ENCODE measurements at places on chromosomes 5 and 9.

DNA sequence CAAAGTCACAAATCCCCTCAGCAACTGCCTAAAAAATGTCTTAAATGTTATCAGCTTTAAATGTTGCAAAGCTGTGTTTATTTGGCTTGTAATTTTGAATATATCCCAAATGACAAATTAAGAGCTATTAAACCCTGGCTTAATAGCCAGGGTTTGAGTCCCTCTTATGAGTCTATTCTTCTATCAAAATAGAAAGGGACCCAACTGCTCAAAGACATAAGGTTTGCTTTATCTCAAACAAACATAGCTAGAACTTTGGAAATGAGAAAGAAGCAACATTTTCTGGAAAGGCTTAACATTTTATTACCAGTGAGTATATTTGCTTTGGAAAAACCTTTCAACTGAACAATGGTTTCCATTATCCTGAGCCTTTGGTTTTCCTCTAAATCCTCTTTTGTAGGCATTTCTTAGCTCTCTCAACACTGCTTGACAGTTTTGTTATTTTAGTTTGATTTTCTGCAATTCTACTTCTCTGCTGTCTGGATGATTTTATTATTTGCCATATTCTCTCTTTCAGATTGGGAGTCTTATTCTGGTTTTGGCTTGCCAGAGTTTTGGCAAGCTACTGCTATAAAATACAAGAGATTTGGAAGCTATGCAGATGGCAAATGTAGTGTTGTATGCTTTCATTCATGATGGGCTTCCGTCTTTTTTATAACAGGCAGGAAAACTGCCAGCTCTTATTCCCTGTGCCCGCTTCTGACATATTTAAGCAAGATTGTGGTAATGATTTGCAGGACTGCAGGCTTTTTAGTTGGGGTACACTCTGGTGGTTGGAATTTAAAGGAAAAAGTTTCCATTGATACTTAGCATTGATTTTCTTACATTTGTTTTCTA lies 734.9 kb downstream of the DTWD2 start:
- DNase-seq = peak; percentile 61

DNA sequence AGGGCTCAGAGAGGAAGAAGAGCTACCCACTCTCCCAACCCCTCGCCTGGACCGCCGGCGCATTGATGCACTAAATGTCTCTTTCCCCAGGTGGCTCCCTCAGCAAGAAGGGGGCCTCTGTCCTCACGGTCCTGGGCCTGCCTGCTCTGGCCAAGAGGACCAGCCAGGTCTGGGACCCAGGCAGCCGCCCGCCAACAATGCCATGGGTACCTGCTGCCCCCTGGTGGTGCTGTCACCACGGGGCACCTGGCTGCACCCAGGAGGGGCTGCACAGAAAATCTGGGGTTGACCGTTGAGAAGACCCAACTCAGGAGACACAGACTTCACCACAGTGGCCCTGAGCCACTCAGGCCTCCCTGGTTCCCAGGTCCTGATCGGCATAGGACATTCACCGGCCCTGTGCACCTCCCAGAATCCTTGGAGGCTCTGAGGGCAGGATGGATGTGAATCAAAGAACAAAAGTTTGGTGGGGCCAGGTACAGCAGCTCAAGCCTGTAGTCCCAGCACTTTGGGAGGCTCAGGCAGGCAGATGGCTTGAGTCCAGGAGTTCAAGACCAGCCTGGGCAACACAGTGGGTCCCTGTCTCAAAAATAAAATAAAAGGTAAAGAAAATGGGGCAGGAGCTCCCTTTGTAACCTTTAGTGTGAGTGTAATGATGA lies 2.4 kb upstream of the VAV2 start:
- peak; percentile 27 for DNase-seq

GRCh38 chr9:28951945-28952344 lies 1378.7 kb upstream of the C9orf72 start:
- DNase-seq = no peak

GRCh38 chr9:92969516-92970466 lies 22.5 kb downstream of the FGD3 start:
- no peak for DNase-seq

DNA sequence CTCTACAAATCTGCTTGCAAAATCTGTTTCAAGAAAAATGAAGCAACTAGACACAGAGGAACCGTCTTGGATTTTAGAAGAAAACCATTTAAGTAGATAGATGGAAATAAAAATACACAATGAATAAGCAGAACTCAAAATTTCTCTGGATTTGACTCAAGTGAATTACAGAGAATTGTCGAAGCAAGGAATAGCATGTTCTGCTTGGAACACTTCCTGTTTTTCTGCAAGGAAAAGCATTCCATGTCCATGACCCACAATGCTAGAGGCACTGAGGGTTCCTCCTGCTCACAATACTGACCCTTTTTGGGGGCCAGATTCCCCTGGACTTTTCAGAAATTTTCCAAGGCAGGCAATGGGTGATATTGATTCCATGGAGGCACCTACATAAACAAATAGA lies 29.8 kb downstream of the PRUNE2 start:
- DNase-seq = no peak

- no peak for DNase-seq
Measured at GRCh38 chr9:103789686-103790085, 304.4 kb upstream of the SMC2 start.

DNA sequence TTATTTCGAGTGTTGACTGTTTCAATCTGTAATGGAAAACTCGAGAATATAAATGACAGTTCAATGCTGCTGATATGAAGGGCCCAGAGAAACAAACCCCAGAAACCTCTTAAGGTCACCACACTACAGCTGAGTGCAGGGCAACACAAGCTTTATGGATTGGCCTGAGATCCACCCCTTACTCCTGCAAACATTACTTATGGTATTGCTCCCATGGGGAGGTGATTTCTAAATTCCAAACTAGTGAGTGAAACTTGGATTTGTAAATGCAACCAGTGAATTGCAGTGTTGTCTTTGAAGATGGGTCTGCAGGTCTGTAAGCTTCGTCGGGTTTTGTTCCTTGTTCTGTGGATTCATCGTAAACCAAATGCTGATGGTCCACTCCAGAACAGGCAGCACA lies 85.4 kb downstream of the NTRK2 start:
- no peak for DNase-seq

DNA sequence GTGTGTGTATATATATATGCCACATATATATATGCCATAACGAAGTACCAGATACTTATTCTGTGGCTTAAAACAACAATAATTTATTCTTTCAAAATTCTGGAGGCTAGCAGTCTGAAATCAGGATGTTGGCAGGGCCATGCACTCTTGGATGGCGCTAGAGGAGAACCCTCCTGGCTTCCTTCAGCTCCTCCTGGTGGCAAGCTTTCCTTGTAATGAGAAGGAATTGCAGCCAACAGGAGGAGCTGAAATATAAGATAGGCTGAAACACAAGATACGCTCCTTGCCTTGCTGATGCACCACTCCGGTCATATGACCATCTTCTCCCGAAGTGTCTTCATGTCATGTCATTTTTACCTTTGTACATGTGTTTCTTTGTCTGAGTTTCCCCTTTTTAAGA lies 368.1 kb upstream of the CTNND2 start:
- no peak for DNase-seq

DNA sequence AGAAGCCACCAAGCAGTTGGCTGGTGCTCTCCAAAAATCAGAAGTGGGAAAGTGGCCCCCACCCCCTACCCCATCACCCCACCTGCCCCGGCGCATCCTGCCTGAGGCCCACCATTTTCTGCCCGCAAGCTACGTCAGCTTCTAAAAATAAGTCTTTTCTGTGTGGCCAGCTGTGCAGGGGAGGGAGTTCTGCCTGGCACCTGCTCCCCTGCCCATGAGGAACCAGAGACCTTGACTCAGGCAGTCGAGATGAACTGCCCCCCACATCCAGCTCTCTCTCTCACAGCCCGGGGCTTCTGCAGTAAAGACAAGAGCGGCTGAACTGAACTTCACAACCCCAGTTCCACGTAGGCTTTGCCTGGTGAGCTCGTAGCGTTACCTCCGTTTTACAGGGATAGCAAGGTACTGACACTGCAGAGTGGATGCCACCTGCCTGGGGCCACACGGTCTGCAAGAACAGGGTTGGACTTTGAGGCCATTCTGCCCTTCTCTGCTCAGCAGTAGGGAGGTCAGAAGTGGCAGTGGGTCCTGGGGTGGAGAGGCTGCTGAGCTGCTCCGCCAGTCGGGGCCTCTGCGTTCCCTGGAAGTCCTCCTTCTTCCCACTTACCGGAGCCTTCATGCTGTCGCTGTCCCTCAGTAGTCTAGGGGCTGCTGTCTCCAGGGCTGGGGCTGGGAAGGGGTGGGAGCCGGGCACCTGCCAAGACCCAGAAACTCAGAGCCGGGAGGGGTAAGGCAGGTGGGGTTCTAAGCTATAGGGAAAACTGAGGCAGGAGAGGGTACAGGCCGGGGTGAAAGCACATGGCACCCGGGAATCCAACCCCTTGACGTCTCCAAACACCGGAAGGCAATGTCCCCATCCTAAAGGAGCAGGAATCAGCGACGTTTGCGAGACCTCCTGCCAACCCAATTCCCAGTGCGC lies 781 bp downstream of the ST6GALNAC4 start:
- no peak for DNase-seq

DNA sequence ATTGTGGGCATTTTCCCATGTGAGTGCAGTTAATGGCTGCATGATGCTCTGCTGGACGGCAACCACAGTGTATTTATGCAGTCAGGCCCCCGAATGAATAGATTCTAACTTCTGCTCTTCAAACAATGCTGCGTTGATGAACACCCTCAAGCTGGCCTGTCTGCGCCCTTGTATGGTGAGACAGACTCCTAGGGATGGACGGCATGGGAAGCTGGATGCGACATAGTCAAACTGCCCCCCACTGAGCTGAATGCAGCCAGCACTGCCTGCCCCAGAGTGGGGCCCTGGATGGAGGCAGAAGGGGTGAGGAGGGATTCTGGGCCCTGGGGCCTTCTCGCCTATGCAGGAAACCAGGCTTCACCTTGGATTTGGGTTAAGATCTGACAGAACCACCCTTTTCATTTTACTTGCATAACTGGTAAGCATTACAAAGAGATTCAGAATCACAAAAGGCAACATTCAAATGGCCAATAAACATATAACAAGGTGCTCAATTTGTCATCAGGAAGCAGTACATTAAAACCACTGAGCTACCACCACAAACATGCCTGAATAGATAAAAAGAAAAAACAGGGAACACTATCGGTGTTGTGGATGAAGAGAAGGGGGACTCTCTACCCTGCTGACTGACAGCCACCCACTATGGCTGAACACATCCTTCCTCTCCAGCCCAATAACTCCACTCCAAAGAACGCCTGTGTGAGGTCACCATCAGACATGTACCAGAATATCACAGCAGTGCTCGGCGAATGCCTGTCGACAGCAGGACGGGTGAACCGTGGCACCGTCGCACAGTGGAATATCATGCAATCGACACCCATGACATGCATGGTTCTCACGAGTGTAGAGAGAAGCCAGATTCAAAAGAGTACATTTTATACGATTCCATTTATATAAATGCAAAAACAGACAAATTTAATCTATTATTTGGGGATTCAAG lies 79.1 kb downstream of the RAPGEF1 start:
- no peak for DNase-seq

GRCh38 chr5:17118631-17119030 lies 98.8 kb upstream of the BASP1 start:
- no peak for DNase-seq

GRCh38 chr5:110377361-110377760 lies 349.1 kb downstream of the TMEM232 start:
- no peak for DNase-seq

- DNase-seq = no peak
Measured at GRCh38 chr5:15533129-15533893, 33.3 kb downstream of the FBXL7 start.

GRCh38 chr9:123438821-123439220 lies 82.8 kb downstream of the CRB2 start:
- DNase-seq = no peak

GRCh38 chr9:129078691-129079503 lies 2.0 kb upstream of the DOLPP1 start:
- no peak for DNase-seq

DNA sequence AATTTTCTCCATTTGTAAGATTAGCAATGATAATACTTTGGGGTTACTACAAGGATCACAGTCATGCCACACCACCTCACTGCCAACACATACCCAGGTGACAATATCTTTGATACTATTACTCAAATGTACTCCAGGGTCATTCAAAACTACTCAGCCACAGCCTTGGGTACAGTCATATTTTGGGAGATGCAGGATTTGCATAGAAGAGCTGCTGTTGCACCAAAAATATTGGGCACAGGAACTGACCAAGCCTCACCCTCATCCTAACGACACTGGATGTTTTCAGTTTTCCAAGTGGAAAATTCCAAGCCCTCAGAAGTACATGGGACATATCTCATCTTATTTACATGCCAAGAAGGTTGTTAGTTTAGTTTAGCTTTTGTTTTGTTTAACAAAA lies 120.9 kb upstream of the C6 start:
- no peak for DNase-seq

DNA sequence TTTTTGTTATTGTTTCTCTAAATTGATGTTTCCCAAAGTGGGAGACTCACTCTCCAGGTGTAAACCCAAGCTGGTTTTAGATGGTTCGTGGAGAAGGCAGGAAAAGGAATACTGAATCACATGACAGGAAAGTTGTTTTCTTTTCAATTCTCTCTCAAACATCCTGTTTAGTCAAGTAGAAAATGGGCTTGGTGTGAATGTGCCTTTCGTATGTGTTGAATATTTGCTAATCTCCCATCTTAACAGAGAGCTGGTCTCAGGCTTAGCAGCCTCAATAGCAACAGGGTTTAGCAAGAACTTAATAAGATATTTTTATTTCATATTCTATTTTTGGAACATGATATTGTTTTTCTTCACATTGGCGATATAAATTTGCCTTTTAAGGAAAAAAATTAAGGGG lies 119.7 kb downstream of the INSYN2B start:
- no peak for DNase-seq

- DNase-seq = no peak
Measured at GRCh38 chr9:28600226-28600625, 1026.9 kb upstream of the C9orf72 start.

- DNase-seq = no peak
Measured at GRCh38 chr5:56106837-56107236, 112.1 kb upstream of the IL6ST start.

DNA sequence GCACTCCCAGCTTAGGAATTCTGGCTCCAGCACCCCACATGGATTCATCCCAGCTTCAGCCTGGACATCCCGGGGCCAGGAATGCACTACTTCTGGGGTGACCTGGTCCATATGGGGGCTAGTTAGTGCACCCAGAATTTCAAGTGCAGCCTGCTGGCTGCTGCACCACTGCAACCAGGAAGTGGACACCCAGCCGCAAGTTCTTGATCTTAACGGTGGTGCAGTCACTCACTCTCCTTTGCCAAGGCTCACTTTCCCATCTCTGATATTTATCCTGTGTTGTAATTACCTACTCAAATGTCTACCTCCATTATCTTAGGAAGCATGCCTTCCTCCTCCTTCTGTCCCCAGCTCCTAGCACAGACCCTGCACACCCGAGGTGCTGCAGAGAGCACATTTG lies 26.2 kb upstream of the RAB14 start:
- no peak for DNase-seq

- no peak for DNase-seq
Measured at GRCh38 chr9:94719878-94720277, 6.6 kb upstream of the AOPEP start.

- no peak for DNase-seq
Measured at GRCh38 chr9:81980568-81980967, 8.0 kb upstream of the SPATA31D1 start.
